ENCODE measurements at places on chromosomes 2 and 18.

- no peak for DNase-seq
These were observed 125.7 kb downstream of the RBMS1 start for GRCh38 chr2:160367887-160368286.

GRCh38 chr2:197079414-197079813 lies 152.9 kb upstream of the PGAP1 start:
- DNase-seq: no peak

DNA sequence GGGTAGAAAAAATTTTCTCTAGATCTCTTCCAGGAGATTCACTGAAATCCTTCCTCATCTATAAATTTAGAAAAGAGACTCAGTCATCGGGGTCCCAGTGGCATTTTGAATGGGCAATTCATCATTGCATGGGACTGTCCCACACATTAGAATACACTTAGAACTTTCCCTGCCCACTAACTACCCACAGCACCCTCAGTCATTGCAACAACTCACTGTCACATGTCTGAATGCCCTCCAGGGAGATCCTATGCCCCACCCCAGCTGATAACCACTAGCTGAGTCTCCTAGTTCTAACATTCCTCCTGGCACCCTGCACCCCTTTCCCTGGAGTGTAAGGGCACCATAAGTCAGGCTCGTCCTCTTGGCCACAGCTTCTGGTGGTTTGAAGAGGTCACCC lies 89.6 kb downstream of the INSIG2 start:
- DNase-seq: no peak

DNA sequence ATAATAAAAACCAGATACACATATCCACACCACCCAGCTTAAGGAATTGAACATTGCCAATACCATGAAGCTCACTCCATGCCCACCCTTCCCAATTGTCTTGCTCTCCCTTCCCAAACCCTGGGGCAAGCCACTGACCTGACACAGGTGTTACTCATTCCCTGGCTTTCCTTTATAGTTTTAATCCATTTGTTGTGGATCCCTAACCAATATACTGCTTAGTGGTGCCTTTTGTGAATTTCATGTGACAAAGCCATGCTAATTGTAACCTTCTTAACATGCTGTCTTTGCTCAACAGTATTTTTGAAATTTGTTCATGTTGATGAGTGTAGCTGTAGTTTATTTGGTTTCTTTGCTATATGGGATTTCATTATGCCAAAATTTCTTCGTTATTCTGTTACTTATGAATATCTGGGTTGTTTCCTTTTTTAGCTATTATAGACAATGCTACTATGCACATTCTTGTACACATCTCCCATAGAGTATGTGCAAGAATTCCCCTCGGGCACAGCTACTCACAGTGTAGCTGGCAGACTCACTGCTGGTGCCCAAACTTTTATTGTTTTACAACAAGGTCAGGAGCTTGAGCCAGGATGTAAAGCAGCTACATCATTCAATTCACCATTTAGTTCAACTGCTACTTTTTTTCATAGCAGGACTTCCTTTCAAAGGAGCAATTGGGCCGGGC lies 90.8 kb upstream of the ATL2 start:
- DNase-seq: no peak

- peak; percentile 71 for DNase-seq
These were observed 3.3 kb upstream of the GPBAR1 start for GRCh38 chr2:218257390-218257981.

- DNase-seq: no peak
These were observed 68.2 kb downstream of the ADI1 start for GRCh38 chr2:3451169-3451568.

DNA sequence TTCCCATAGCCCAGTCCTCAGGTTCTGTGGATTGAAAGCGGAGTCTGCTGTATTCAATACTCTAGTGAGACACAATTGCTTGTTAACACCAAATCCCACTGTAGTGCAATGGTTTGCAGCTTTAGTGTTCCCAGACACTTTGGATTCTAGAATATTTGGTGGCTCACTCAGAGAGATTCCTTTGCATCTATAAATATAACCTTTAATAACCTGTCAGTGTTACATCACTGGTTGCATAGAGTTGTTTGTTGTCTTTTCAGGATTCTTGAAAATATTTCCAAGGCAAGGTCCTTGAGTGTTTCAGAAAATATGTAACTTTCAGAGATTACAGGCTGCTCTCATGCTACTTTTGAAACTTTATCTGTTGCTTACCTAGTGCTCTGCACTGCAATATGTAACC lies 157.5 kb downstream of the ZEB2 start:
- DNase-seq: no peak

DNA sequence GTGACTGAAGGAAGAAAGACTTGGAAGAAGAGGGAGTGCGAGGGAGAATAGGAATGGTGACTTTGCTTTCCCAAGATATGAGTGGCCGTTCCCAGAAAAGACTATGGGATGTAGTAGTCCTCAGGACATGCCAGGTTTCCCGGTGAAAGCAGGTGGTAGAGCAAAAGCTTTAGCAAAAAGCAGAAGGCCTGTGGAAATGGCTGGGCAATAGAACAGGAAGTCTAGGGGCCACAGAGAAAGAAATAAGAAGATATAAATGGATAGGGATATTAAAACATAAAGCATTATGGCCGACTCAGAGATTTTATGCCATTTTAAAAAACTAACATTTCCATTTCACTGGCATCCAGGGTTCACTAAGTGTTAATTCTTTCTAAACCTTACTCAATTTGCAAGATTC lies 1.2 kb upstream of the SERPINB13 start:
- DNase-seq: no peak

GRCh38 chr2:3959372-3959771 lies 256.0 kb downstream of the DCDC2C start:
- no peak for DNase-seq

- DNase-seq: no peak
These were observed 76.3 kb downstream of the DYNC1I2 start for GRCh38 chr2:171763602-171764001.

- DNase-seq: no peak
These were observed 34.5 kb upstream of the GRB14 start for GRCh38 chr2:164655750-164656149.

GRCh38 chr2:88227446-88227845 lies 57.3 kb downstream of the THNSL2 start:
- DNase-seq: no peak
